ENCODE measurements at places on chromosomes 4 and X.

- no peak for DNase-seq
Observed at GRCh38 chrX:54817220-54817820, 9.8 kb downstream of the MAGED2 start.

- DNase-seq = no peak
Observed at GRCh38 chr4:182937268-182938204, 20.4 kb upstream of the DCTD start.

DNA sequence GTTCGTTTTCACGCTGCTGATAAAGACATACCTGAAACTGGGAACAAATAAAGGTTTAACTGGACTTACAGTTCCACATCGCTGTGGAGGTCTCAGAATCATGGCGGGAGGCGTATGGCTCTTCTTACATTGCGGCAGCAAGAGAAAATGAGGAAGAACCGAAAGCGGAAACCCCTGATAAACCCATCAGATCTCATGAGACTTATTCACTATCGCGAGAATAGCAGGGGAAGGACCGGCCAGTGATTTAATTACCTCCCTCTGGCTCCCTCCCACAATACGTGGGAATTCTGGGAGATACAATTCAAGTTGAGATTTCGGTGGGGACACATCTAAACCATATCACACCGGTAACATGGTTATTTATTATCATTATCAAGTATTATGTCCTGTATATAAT, 2204.5 kb downstream of the ARAP2 start:
- DNase-seq = no peak

- DNase-seq = no peak
Observed at GRCh38 chrX:36344301-36344700, 424.8 kb downstream of the CFAP47 start.

- no peak for DNase-seq
Observed at GRCh38 chrX:368811-369562, 17.7 kb downstream of the PPP2R3B start.

GRCh38 chr4:186604124-186604807, 48.9 kb upstream of the MTNR1A start:
- no peak for DNase-seq

GRCh38 chr4:139919004-139919403, 235.0 kb downstream of the MAML3 start:
- no peak for DNase-seq

DNA sequence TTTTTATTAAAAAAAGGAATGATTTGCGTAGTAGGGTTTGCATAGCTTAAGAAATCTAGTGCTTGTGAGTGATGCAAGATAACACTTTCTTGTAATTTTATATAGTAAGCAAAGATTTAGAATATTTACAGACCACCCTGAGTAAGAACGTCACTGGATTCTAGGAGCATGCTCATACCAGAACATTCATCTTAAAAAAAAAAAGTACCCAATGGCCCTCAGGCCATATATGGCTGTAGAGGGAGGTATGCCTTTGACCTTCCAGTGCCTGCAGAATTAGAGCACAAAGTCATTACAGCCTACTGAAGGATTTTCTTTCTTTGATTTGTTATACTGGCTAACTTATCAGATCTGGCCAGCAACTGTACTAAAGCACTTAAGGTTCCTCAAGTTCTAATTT, 236.3 kb upstream of the GYPA start:
- DNase-seq = no peak

DNA sequence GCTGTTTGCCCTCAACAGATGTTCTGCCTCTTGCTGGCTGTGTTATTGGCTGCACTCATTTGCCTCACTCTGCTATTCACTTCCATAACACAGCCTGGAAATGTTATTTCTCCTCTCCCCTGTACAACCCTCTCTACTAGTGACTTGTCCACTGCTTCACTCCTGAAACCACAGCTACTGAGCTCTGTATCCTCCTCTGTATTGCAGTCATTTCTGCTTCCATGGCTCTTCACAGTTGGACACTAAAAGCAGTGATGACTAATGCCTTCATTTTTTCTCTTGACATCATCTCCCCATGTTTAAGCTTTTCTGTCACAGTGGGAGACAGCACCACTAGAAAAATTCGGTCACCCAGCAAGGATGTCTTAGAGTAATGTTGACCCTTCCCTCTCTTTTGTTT, 123.0 kb upstream of the PPP1R2C start:
- no peak for DNase-seq

GRCh38 chr4:33837043-33837838, 2407.1 kb downstream of the ARAP2 start:
- no peak for DNase-seq

- DNase-seq = no peak
Observed at GRCh38 chrX:110046001-110046400, 43.1 kb downstream of the TMEM164 start.

DNA sequence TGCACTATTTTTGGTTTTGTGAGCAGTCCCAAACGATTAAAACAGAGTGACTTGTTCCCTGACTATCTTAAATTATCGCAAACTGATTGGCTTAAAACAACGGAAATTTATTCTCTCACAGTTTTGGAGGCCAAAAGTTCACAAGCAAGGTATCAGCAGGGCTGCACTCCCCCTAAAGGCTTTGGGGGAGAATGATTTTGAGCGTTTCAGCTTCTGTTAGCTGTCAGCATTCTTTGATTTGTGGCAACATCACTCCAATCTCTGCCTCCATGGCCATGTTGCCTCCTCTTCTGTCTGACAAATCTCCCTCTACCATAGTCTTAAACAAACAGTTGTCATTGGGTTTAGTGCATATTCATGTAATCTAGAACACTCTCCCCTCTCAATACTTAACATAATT, 459.6 kb upstream of the ATOH1 start:
- no peak for DNase-seq

DNA sequence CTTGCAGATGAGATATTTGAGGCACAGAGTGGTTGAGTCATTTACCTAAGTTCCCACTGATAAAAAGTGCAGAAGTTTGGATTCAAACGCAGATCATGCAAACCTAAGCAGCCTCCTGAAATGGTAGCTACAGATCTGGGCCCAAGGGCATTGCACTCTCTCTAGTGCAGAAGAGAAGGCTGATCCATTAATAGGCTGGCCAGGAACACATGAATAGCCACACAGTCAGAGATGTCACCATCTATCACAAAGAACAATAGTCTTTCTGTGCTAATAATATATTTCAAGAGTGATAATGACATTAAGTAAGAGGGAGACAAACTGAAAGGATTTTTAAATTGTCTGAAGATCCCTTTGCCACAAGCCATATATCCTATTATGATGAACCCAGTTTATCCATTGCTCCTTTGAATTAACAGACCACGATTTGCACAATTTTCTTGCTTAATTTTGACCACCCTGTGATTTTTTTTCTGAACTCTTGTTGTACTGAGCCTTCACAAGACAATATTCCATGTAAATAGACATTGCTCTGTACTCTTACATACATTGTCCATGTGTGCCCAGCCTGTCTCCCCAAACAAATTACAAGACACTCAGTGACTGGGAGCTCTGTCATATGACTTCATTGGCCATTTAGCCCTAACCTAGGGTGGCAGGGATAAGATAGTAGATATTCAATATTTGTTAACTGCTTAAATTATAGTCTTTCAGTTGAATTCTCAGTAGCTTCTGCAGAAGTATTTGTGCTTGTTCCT, 112.4 kb upstream of the RBPJ start:
- DNase-seq = no peak

DNA sequence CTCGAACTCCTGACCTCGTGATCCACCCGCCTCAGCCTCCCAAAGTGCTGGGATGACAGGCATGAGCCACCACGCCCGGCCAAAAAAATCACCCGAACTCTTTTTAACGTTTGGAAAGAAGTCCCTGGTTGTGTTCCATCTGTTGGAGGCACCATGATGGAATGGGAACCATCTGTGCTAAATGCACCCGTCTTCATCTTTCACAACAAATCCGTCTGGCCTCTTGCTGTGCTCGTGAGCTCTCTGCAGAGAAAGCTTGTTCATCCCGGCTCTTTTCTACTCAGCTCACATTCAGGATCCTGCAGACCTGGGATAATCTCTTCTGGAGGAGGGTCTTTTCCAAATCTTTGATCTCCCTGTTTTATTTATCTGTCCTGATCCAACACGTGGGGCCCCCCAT, 188.8 kb downstream of the CRLF2 start:
- DNase-seq = no peak

GRCh38 chrX:50812995-50813842, 775 bp downstream of the SHROOM4 start:
- DNase-seq = no peak

- no peak for DNase-seq
Observed at GRCh38 chr4:102339018-102339417, 6.3 kb downstream of the SLC39A8 start.

- peak; percentile 27 for DNase-seq
Observed at GRCh38 chrX:155056877-155057792, 13.8 kb downstream of the CMC4 start.
